ENCODE measurements at places on chromosomes 11 and 22.
A peak's percentile ranks its signal among the peaks of the same experiment; 100 is the strongest.

DNA sequence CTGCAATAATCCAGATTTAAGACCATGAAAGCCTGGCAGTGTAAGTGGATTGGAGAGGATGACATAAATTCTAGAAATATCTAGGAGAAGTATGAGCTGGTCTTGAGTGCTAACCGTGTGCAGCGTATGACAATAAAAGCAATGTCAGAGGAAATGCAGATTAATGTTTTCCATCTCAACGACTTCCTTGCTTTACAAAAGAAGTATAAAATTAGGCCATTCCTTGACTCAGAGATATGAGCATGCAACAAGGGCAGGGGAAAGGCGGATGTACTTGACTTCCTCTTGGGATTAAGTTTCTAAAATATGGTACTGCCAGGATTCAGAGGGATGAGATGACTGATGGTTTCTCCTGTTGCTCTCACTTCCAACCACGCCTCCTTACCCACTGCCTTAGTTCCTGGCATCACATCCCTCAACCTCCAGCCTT lies 32.3 kb downstream of the ADAMTS15 start:
- no peak for DNase-seq

DNA sequence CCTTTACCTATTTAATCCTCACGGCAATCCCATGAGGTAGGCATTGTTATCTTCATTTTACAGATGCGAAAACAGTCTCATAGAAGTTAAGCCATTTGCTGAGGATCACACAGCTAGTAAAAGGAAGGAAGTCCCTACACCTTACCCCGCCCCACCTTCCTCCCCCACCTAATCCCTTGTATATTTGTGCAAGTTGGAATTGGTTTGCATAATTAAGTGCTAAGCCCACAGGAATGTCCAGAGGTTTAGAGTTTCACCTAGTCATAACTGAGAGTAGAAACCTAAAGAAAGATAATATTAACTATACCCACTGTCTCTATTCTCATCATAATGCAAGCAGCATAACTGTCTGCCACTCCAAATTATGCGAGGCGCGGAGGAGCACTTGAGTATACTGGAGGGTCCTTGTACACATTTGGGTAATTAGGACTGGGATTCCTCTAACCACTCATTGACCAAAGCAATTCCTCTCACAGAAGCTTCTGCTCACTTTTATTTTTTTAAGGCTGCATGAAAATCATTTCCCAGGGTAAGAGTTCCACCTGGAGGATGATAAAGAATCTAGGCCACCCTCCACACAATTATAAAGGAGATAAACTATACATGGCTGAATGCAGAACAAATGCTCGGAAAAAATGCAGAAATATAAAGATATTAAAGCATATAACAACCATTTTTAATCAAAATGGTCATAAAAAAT lies 199.9 kb downstream of the FAM181B start:
- DNase-seq = no peak

DNA sequence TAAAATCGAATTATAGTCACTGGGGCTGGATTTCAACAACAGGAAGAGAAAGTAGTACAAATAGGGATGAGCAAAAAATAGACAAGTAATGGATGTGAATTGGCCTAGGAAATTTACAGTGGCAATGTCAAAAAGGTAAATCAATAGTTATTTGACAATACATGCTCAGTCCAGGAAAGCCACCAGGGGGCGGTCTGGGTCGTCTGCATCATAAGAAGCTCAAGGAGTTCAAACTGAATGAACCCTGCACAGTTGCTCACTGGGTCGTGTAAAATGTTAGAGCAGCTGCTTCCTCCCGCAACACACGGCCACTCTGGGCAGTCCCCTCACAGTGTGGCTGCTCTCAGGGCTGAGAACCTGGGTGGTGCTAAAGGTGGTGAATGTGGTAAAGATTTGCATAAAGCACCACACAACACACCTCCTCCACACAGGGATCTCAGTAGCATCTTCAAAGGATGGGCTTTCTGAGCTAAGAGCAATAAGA lies 85.9 kb downstream of the ZNF280B start:
- DNase-seq = peak; percentile 58

DNA sequence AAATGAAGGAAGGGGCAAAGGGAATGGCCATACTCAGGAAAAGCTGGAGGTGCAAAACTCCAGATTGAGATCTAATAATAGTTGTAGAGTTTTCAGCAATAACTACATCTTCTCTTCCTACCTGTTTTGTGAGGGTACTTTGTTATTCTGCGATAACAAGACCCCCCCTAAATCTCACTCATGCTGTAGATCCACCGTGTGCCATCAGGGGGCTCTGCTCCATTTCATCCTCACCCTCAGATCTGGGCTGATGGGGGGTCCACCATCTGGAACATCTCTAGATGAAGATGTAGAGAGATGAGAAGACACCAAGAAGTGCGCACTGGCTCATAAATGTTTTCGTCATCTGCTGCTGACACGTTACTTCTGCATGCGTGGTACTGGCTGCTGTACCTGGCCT lies 135.9 kb upstream of the KIRREL3 start:
- DNase-seq = no peak

GRCh38 chr11:121802542-121802941 lies 313.5 kb downstream of the BLID start:
- no peak for DNase-seq

DNA sequence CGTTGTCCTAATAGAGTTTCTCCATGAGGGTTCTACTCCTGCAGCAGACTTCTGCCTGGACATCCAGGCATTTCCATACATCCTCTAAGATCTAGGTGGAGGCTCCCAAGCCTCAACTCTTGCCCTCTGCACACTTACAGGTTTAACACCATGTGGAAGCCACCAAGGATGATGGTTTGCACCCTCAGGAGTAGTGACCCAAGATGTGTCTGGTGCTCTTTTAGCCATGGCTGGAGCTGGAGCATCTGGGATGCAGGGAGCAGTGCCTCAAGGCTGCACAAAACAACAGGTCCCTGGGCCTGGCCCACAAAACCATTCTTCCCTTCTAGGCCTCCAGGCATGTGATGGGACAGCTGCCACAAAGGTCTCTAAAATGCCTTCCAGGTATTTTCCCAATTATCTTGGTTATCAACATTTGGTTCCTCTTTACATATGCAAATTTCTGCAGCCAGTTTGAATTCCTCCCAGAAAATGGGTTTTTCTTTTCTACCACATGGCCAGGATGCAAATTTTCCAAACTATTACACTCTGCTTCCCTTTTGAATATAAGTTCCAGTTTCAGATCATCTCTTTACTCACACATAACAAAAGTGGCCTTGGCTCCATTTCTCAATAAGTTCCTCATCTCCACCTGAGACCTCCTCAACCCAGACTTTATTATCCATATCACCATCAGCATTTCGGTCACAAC lies 69.5 kb upstream of the GNAZ start:
- peak; percentile 21 for DNase-seq

- no peak for DNase-seq
Measured at GRCh38 chr11:110141812-110142211, 48.6 kb downstream of the ZC3H12C start.

GRCh38 chr11:75768112-75768908 lies at the start of gene DGAT2:
Gene DGAT2, plus strand, starts transcription at chr11:75768778. Its CDS starts 214 bp downstream, at chr11:75768992.
- peak; percentile 70 for DNase-seq

DNA sequence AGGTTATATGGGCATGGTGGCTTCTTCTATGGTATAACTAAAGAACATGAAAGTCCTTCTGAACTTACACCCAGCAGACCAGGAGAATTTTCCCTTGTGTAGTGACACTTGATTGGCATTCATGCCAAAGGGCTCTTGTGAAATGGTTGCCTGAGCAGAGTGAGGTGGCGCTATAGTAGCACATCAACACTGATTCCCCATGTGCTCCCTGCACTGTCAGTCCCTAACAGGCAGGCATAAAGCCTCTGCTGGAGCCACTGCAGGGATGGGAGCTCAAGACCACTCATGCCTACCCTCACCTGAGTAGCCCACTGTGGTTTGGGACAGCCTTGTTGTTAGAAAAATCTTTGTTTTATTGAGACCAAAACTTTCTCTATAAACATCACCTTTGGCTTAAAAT lies 92.6 kb upstream of the LIN7C start:
- no peak for DNase-seq

DNA sequence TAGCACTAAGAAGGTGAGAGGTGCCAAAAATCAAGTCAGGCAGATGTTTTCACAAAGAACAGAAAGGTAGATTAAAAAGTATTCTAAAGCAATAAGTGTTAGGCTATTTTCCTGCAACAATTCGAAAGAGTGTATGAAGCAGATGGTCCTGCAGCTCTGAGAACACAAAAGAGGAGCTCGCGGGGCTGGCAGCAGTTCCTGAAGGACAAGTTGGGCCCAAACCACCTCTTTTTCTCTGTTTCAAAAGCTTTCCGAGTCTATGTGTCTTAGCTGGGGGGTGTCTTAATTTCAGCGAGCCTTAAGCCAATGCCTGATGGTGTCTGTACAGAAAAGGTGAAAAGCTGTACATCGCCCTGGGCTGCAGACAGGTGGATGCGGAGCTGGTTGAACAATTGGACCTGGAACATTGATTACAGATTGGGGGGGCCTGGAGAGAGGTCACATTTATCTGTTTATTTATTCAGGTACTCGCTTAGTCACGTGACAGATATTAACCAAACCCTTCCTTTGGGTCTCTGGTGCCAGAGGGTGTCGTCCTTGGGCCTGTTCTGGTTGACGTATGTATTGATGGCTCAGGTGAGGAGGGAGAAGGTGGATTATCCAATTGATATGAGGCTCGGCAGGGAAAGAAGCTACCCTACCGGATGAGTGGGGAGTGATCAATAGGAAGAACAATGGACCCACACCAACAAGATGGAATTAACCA lies 24.7 kb downstream of the GRIK4 start:
- no peak for DNase-seq

DNA sequence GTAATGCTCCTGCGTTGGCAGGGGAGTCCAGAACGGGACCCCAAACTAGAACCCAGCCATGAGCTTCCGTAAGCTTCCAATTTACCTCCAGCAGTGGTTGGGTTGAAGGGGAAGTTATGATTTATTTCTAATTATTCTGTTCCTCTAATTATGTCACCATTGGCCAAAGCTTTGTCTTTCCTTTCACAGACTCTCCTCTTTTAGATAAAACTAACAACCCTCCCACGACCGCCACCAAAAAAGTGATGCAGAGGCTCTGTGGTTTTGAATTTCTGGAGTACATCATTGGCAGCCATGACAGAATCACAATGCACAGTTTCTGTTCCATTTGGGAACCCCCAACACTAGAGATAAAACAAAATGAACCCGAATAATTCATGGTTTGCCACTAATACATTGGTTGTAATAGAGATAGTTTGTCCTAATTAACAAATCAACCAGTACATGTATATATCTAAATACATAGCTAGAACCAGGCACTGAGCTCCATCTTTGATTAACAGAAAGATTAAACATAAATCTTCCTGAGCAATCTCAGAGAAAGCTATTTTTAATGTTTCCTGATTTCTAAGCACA lies 64.3 kb downstream of the ETS1 start:
- peak; percentile 17 for DNase-seq

DNA sequence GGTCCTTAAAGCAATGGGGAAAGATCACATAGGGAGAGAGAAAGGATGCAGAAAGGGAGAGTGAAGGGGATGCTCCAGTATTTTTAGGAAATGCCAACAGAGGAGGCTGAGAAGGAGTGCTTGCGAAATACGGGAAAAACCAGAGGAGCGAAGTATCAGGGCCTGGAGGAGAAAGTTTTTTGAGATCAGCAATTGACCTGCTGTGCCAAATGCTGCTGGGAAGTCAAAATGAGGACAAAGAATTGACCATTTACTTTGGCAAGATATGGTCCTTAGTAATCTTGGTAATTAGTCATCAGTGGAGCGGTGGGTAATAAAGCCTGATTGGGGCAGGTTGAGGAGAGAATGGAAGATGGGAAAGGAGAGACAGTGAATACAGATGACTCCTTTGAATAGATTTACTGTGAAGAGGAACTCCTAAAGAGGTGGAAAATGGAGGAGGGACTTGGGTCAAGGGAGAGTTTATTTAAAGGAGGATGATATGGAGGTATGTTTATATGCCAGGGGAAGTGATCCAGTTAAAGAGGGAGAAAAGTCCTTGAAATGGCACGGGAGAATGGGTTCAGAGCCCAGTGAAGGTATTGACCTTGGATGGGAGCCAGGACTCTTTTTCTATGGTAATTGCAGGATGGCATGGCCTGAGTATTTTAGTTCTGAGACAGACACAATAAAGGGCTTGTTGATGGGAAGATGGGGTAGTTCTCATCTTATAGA lies 111.5 kb downstream of the PKNOX2 start:
- no peak for DNase-seq

- peak; percentile 4 for DNase-seq
Measured at GRCh38 chr11:93895106-93895862, 44.9 kb upstream of the VSTM5 start.

DNA sequence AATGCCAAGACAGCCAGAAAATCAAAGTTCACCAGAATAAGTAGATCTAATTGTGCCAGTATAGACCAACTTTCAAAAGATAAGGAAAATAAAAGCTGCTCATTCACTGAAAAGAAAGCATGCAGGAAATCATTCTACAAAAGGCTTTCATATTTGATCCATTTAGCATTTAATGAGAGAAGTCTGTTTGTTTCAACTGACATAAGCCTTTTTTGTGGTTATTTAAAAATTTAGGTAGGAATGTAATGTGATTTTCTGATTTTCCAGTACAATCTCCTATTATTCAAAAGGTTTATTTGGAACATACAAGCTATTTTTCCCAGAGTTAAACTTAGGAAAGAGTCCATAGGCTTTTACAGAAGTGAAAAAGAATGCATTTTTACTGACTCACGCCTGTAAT lies 92.7 kb downstream of the SBF2 start:
- DNase-seq = no peak

GRCh38 chr11:15636521-15637089 lies 521.9 kb downstream of the INSC start:
- peak; percentile 72 for DNase-seq

DNA sequence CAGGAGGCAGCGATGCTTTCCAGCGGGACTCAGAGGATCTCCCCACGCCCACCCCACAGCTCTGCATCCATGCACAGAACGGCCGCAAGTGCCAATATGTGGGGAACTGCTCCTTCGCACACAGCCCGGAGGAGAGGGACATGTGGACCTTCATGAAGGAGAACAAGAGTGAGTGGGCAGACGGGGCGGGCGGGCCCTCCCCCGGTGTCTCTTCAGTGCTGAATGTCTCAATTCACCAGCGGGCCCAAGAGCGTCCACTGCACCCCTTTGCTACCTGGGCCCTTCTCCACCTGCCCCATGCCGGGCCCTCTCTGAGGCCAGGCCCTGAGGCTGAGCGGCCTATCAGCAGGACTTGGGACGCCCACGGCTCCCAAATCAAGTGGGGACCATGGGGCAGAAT lies 25.8 kb upstream of the TEF start:
- no peak for DNase-seq

- no peak for DNase-seq
Measured at GRCh38 chr11:111833524-111833923, 37.9 kb downstream of the ALG9 start.

- no peak for DNase-seq
Measured at GRCh38 chr11:119976805-119977560, 160.9 kb downstream of the TRIM29 start.

GRCh38 chr11:55658031-55658573 lies 3.9 kb upstream of the OR4C6 start:
- DNase-seq = no peak

- no peak for DNase-seq
Measured at GRCh38 chr11:123216249-123216648, 21.2 kb upstream of the CLMP start.

GRCh38 chr11:21933095-21933494 lies 259.8 kb upstream of the ANO5 start:
- no peak for DNase-seq

GRCh38 chr11:74462631-74463030 lies 4.7 kb downstream of the KCNE3 start:
- peak; percentile 53 for DNase-seq

- DNase-seq = no peak
Measured at GRCh38 chr11:126122863-126123262, 60.2 kb upstream of the CDON start.

- no peak for DNase-seq
Measured at GRCh38 chr22:30283342-30283741, 6.0 kb downstream of the CASTOR1 start.

All from inflammatory macrophage (primary cell).